Neuronal stem cell (in vitro differentiated cells): ENCODE measurements at places on chromosomes 6 and 20.

- DNase-seq, result no peak
These were observed 32.3 kb upstream of the LAMA4 start for GRCh38 chr6:112286500-112287144.

DNA sequence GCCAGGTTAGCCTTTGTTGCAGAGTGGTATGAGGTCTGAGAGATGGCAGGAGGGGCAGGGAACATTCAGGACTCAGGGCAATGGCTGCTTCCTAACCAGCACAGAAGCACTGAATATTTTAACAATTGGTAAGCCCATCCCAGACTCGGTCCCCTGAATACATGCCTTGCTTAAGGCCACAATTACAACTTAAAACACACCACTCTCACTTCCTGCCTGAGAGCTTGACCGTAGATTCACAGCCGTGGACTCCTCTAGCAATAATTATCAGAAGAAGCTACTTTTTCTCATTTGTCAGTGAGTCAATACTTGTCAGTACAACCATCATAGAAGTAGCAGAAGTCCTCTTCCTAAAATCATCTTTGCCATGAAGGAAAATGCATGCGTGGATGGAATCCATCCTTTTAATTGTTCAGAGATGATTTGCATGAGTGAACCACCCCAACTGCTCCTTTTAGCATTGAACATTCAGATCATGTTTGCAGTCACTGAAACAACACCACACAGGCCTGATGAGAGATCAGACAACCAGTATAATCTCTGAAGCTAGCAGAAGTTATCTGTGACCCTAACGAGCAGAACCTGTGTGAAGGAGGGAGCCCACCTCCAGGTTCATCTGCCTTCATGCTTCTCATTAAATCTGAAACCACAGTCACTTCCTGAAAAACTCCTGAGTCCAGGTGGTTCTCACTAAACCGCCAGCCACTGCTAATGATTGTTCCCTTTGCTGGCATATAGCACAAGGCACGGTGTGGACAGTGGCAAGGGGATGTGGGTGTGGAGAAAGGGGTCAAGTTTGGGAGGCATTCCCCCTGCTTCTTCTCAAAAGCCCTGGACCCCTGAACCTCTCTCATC, 333.9 kb upstream of the CNR1 start:
- no peak for DNase-seq

- DNase-seq, result no peak
These were observed 670.6 kb downstream of the CD109 start for GRCh38 chr6:74366634-74367033.

DNA sequence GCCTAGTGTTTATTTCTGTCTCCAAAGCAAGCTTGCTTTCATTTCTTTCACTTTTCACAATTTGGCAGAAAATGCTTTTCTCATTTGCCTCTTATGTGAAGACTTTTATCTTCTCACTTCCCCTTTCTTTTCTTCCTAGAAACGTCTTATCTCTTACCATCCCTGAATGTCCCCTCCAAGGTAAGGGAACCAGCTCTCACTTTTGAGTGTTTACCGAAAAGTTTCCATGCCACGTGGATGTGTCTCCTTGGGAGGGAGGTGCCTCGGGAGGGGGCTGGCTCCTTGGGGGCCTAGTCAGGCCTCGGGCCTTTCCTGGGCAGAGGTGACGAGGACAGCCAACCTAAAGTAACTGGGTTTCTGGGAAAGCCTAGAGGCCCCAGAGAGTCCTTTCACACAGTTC, 127.4 kb downstream of the CD24 start:
- DNase-seq, result no peak

DNA sequence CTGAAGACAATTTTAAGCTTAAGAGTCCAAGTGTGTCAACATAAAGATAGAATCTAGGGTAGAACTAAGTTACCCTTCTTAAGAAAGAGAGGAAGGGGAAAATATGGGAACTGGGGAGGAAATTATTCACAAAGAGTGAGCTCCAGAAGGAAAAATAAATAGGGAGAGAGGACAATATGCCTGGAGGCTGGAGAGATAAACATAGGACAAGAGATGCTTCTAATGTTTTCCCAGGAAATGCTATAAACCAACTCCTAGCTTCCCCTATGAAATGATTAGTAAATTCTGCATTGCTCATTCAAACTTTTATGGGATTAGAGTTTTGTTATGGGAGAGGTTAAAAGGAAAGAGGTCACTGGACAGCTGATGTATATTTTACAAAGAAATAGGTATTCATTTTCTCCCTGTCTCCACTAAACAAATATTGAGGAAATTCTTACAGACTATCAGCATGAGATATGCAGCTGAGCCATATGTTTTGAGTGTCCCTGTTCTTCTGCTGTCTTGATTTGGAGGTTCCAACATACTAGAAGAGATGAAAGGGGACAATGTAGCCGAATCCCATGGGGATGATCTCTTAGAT, 22.0 kb downstream of the TPD52L1 start:
- no peak for DNase-seq

- DNase-seq, result no peak
These were observed 308.3 kb upstream of the PREP start for GRCh38 chr6:105711216-105711615.

- no peak for DNase-seq
These were observed 151.3 kb downstream of the LCA5 start for GRCh38 chr6:79385893-79386292.

DNA sequence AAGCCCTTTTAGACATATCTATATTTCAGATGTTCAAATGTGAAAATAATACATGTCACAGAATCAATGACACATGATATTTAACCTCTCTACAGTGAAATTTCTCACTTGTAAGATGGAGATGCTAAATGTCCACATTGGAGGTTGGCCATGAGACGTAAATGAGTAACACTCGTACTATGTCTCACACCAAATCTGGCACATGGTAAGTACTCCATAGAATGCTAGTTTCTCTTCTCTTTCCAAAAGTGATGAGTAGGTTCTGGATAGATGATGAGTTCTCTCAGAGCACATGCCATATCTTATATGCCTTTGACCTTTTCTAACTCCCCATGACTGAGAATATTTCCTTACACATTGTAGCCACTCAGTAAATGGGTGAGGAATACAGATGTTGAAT, 17.7 kb downstream of the GFOD1 start:
- no peak for DNase-seq

DNA sequence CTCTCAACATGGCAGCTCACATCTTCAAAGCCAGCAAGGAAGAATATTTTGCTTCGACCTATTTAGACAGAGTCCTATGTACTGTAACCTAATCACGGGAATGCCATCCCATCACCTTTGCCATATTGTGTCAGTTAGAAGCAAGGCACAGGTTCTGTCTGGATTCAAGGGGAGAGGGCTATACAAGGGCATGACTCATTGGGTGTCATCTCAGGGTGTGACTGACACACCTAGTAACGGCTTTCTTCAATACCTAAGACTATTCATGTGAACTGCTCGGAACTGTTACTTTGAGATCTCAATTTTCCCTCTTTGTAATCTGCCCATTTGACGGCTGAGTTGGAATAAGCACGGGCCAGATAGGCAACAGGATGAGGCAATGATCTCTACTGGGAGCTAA, 135.6 kb upstream of the HDGFL1 start:
- no peak for DNase-seq

GRCh38 chr20:55273149-55273548, 732.2 kb downstream of the CBLN4 start:
- DNase-seq, result no peak
